ENCODE measurements at places on chromosomes 4 and X.

- no peak for DNase-seq
These were observed 72.1 kb upstream of the DOCK11 start for GRCh38 chrX:118423558-118423957.

DNA sequence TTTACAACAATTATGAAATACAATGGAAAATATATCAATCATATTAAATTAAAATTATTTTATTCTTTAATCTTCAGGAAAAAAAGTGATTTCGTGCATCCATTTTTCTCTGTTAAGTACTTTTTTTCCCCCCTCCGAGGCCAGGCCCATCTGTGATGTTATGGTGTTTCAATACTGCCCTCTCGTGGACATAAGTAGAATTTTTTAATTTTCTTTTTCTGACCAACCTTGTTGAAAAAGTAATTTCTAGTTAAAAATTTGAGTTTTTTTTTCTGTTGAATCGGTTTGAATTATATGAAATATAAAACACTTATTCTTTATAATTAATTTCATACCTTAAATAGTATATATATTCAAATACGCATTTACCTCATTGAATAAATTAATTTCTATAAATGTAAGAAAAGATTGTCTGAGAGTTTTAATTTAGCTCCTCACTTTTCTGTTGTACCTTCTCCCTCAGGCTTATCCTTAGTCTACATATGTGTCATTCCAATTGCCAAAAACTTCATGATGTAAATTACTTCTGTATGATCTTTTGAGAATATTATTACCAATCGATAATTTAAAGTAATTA is 175.8 kb upstream of the TECRL start:
- DNase-seq = no peak

- DNase-seq = no peak
These were observed 195.2 kb upstream of the ANXA10 start for GRCh38 chr4:167897116-167897515.

- DNase-seq = no peak
These were observed 12.5 kb downstream of the ARX start for GRCh38 chrX:25003066-25003849.

GRCh38 chr4:15953625-15954024 is 9.3 kb downstream of the FGFBP2 start:
- DNase-seq = no peak

DNA sequence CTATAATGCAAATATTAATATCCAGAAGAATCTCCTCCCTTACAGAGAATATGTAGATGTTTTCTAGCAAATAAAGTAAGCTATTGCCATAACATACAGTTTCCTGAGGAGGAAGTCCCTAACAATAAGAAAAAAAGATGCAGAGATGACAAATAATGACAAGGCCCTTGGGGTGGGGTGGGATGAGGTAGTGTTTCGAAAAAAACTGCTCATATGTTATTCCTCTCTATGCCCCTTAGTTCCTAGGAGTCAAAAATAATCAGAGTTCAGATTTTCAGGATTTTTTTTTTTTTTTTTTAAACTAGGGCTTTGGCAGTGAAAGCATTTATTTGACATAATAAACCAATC is 99.0 kb downstream of the ZAR1 start:
- DNase-seq = no peak

DNA sequence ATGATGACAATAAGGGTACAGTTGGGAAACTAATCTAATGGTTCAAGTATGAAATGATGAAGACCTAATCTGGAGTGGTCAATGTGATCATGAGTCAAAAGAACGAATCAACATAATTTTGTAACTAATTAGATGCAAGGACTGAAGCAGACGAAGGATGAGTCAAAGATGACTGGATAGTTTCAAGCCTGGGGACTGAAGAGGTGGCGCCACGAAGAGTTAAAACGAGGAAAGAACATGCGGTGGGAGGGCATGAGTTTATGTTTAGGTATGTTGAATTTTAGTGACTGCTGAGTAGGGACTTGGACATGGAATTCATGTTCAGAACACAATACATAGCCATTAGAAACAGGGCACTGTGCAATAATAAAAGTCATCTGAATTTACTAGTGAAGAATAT is 221.5 kb upstream of the FAM241A start:
- no peak for DNase-seq

GRCh38 chr4:1752284-1753041 is 31.1 kb downstream of the TACC3 start:
- no peak for DNase-seq

- DNase-seq = no peak
These were observed 63.7 kb upstream of the ESX1 start for GRCh38 chrX:104318330-104319009.

- DNase-seq = no peak
These were observed 229.8 kb upstream of the LDB2 start for GRCh38 chr4:17128268-17128667.

DNA sequence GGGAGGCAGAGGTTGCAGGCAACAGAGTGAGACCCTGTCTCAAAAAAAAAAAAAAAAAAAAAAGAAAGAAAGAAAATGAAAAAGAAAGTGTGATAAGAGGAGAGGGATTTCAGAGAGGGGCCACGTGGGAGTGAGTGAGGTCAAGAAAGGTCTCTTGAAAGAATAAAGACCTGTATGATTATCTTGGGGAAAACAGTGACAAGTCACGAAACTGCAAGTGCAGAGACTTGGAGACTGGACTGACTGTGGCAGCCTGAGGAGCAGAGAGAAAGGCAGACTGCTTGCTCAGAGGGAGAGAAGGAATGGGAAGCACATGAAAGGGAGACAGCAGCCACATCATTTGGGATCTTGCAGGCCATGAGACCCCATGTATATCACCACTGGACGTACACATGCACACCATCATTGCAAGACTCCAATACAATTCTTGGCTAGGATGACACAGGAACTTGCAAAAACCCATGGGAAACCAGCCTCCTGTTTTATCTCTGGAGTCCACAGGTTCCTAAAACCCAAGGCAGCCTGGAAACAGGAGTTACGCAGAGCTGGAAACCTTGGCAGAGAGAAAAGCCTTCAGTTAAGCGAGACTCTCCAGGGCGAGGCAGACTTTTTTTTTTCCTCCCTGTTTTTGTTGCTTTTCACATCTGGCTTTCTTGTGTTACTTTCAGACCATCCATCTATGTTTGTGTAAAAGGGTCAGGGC is 207.0 kb upstream of the TBL1X start:
- no peak for DNase-seq

- DNase-seq = no peak
These were observed 102.1 kb downstream of the ITIH6 start for GRCh38 chrX:54695816-54696487.

DNA sequence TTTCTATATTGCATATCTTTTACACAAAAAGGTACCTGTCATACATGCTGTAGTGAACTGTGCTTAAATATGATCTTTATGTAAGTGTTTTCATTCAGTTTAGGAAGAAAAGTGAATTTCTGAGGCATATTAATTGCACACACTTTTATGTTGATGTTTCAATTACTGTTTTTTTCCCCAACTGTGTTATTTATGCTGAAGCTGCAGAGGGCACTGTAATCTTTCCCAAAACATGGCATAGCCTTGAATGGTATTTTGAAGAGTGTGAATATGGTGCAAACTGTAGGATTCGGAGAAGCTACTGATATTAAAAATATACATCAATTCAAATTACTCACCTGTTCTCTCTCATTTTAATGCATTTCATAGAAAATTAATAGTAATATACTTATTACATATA is 6.0 kb upstream of the CENPE start:
- no peak for DNase-seq

DNA sequence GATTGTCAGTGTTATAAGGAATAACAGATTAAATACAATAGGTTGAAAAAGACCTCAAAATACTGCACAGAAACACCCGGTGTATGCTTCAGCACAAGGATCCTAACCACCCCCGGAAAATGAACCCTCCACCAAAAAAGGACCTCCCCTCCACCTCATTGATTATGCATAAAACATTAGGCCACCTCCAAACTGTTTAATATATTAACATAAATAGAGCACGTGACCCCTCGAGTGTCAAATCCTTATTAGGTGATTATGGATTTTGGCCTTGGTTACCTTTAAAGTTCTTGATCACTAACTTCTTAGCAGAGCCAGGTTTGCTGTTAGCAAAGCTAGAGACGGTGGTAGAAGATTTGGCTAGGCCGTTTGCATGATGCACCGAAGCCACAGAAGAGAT is 958 bp downstream of the CUL4B start:
- no peak for DNase-seq

- DNase-seq = no peak
These were observed 73.0 kb downstream of the DHRSX start for GRCh38 chrX:2427737-2428136.

- DNase-seq = no peak
These were observed 55.3 kb upstream of the RAPGEF2 start for GRCh38 chr4:159047478-159048165.

DNA sequence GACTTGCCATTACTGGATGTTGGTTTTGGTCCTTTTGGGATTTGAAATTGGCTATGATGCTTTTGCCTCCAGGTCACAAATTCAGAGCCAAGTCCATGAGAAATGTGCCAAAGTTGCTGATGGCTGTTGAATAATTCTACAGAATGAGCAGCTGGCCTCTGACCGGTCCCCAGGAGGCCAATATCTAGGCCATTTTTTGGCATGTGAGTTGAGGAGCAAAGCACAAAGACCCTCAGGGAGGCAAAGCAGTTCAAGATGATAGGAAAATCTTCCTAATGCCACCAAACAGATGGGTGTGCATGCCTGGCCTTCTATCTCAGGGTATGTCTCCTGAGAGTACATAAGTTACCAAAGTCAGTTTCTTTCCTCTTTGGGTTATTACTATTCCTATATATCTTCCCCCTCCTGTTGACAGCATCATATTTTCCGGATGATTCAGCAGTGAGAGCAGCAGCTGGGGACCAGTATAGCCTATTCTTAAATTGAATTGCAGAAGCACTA is 44.4 kb downstream of the SEL1L3 start:
- DNase-seq = no peak

- no peak for DNase-seq
These were observed 8.7 kb downstream of the C1QTNF7 start for GRCh38 chr4:15436513-15436912.

GRCh38 chr4:513327-513726 is 14.3 kb downstream of the PIGG start:
- DNase-seq = no peak

Data from stimulated activated CD4-positive, alpha-beta T cell treated with anti-CD3 and anti-CD28 coated beads, Interleukin-12 subunit alpha, Interleukin-12 subunit beta, amount 100 ng/mL, for 4 hours (primary cell).